ENCODE measurements at places on chromosomes 1 and 21. TPM values are rescaled to one million over a fixed set of nuclear protein-coding genes. Genes with fewer than 3 reads are reported as not detected.

The GTF2B gene
- 34.3 TPM for total RNA-seq

The SERBP1 gene
- 510 TPM for total RNA-seq

The TDRD10 gene
- total RNA-seq = not detected

The LRRC71 gene
- not detected for total RNA-seq

Data from activated CD4-positive, alpha-beta T cell treated with anti-CD3 and anti-CD28 coated beads for 36 hours (primary cell).